ENCODE measurements at places on chromosomes 4 and X.

- no peak for DNase-seq
Measured at GRCh38 chrX:78116766-78117165, 12.7 kb downstream of the PGK1 start.

DNA sequence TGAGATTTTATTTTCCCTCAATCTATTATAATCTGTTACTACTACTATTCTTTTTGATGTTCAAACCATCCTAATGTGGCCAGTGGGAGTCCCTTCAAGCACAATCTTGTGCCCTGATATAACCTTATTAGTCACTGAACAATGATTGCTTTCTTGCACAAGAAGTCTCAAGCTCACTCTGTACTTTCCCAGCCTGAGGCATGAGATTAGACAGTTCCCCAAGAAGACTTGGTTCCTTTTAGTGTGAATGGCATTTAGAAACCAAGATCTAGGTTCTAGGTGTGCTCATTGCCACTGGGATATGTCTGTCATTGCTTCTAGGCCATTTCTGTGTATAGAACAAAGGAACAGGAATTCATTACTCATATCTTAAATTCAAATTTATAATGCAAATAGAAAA is 28.0 kb upstream of the RBM41 start:
- DNase-seq, result no peak

- no peak for DNase-seq
Measured at GRCh38 chr4:149993030-149993429, 85.2 kb upstream of the DCLK2 start.

DNA sequence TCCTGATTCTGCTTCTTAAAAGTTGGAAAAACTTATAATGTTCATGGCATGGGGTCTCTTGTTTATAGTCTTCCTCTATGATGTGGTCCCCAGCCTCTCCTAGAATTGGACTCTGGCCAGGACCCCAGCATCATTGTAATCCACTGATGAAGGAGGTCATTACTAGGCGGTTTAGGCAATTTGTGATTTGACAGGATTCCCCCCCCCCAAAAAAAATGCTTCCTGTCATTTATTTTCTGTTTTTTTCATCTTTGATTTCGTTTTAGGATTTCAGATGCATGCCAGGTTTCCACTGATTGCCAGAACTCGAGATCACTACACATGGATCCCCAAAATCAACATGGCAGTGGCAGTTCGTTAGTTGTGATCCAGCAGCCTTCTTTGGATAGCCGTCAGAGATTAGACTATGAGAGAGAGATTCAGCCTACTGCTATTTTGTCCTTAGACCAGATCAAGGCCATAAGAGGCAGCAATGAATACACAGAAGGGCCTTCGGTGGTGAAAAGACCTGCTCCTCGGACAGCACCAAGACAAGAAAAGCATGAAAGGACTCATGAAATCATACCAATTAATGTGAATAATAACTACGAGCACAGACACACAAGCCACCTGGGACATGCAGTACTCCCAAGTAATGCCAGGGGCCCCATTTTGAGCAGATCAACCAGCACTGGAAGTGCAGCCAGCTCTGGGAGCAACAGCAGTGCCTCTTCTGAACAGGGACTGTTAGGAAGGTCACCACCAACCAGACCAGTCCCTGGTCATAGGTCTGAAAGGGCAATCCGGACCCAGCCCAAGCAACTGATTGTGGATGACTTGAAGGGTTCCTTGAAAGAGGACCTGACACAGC is 4.9 kb downstream of the SPRY1 start:
- no peak for DNase-seq

DNA sequence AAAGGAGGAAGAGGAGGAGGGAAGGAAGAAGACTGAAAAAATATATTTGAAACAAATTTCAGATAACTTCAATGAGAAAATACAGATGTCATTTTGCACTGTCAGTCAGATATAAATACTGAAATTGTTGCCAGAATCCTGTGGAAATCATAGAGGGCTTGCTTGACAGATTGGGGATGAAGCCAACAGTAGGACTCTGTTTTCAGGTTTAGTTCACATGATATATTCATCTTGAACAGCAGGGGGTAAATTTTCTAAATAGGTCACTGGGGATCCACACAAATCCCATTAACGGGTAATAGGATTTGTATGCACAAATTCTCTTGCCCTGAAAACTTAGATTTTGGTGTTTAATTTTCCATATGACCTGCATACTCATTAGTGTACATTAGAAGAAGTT is 103.3 kb upstream of the PCDH18 start:
- DNase-seq, result no peak

DNA sequence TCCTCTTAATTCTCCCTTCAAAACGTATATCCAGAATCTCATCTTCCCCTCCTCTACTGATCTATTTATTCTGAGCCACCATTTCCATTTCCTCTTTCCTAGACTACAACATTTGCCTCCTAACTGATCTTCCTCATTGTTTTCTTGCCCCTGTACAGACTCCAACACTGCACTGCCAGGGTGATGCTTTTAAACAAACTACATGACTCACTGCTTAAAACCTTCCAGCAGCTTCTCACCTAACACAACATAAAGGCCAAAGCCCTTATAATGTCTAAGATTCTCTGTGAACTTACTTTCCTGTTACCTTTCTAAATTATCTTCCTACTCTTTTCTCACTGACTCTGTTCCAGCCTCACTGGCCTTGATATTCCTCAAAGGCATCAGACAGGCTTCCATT is 161.0 kb upstream of the HS3ST1 start:
- no peak for DNase-seq

DNA sequence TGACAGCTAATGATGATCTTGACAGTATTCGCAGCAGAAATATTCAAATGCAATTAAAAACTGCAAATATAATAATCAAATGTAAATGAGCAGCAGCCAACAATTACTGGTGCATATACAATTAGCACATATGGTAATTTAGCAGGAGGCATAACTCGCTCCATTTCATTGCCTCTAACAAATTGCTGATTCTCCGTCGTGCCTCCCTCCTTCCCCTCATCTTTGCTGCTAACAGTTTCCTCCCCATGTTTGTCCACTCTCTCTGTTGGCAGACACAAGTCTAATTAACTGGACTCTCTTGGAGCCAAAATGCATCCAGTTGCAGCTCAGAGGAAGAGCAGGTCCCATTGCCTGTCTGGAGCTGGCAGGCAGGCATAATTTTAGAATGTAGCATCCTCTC is 210.6 kb downstream of the STK32B start:
- no peak for DNase-seq

- no peak for DNase-seq
Measured at GRCh38 chr4:135050086-135050717, 848.6 kb upstream of the PABPC4L start.

DNA sequence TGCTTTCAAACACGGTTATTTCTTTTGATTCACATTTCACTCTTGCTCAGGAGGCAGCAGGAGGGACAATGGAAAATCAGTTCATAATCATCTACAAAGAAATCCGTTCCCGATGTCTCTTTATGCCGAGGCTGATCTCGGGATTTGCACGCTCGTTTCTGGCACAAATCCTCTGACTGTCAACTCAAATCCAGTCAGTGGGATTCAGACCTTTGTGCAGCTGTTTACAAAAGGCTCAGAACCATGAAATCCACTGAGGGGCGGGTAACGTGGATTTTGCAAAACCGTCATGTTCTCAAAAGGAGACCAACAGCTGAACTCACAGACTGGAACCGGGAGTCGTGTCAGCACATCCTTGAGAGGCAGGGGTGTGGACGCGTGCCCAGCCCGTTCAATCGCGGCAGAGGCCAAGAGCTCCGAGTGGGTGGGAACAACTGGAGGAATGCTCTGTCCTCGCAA is 46.4 kb downstream of the ACOX3 start:
- no peak for DNase-seq

- DNase-seq, result no peak
Measured at GRCh38 chrX:130497531-130497930, 95.7 kb downstream of the RBMX2 start.

DNA sequence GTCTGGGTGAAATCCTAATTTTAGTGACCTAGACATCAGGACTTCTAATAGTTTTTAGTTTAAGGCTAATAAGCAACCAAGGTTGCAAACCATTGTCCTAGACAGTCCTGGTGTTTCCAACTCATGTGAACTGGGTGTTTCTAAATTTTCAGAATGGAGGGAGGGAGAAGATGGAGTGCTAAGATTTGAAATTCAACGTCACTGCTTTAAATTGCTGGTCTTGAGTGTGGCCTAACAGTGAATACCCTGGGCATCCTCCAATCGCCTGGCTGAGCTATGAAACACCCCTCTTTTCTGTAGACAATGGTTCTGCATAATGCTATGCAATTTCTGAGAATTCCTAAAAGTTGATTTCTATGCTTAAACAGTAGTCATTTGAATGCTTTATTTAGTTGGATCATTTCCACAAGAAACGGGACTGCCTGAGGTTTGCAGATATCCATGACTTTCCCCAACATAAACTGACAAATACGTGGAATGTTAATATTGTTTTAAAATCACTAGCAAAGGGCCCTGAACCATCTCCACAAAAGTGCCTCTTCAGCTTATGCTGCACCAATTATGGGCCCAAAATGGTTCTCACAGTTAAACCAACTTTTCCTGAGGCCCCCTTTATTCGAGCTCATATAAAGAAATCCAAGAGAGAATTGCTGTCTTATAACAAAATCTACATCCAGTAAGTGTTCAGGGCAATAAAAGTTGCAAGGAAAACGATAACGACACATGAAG is 1.1 kb downstream of the FBXL5 start:
- no peak for DNase-seq

All from stimulated activated CD4-positive, alpha-beta T cell treated with anti-CD3 and anti-CD28 coated beads, Interleukin-12 subunit alpha, Interleukin-12 subunit beta, amount 100 ng/mL, for 4 hours (primary cell).